ENCODE measurements at places on chromosomes 5 and 9. TPM values are rescaled to one million over a fixed set of nuclear protein-coding genes. Genes with fewer than 3 reads are reported as not detected.

Gene CORO2A
- polyA plus RNA-seq: not detected

Gene SURF6
- 4.8 TPM for polyA plus RNA-seq

Gene TMEM232
- polyA plus RNA-seq: 6.6 TPM

Gene FOXD4L5
- not detected for polyA plus RNA-seq

Gene NIM1K
- polyA plus RNA-seq: 1.3 TPM

Gene BASP1
- 4.6 TPM for polyA plus RNA-seq

Gene DAB2IP
- polyA plus RNA-seq: 0.07 TPM

Gene PPP3R2
- 0.31 TPM for polyA plus RNA-seq

Gene NOXA1
- polyA plus RNA-seq: not detected

Gene NPDC1
- 19.0 TPM for polyA plus RNA-seq

Gene GNA14
- 7.1 TPM for polyA plus RNA-seq

Gene FAM221B
- polyA plus RNA-seq: not detected

Gene IQGAP2
- polyA plus RNA-seq: 0.44 TPM

Gene VCAN
- polyA plus RNA-seq: 21.5 TPM

Gene SHC3
- polyA plus RNA-seq: 0.06 TPM

Gene BARX1
- not detected for polyA plus RNA-seq

Gene EIF4E1B
- polyA plus RNA-seq: not detected

Gene CKMT2
- not detected for polyA plus RNA-seq

Gene ANKRD18A
- polyA plus RNA-seq: 1.4 TPM

Gene DRD1
- polyA plus RNA-seq: 10.2 TPM

Gene ENHO
- 6.1 TPM for polyA plus RNA-seq

Gene PCDHB15
- polyA plus RNA-seq: 30.0 TPM

Gene TMEM171
- polyA plus RNA-seq: 3.5 TPM

Gene C8G
- not detected for polyA plus RNA-seq

Gene HNRNPA0
- 22.1 TPM for polyA plus RNA-seq

Gene SYNPO
- polyA plus RNA-seq: 0.25 TPM

Gene SAPCD2
- 0.24 TPM for polyA plus RNA-seq

Gene FAM78A
- polyA plus RNA-seq: 0.24 TPM

Gene NUTM2F
- not detected for polyA plus RNA-seq

Gene ZNF883
- 51.5 TPM for polyA plus RNA-seq

Gene MUSK
- polyA plus RNA-seq: not detected

Gene DCTN3
- polyA plus RNA-seq: 180 TPM

Gene STK32A
- 12.6 TPM for polyA plus RNA-seq
